ENCODE measurements at places on chromosomes 7 and 10.

DNA sequence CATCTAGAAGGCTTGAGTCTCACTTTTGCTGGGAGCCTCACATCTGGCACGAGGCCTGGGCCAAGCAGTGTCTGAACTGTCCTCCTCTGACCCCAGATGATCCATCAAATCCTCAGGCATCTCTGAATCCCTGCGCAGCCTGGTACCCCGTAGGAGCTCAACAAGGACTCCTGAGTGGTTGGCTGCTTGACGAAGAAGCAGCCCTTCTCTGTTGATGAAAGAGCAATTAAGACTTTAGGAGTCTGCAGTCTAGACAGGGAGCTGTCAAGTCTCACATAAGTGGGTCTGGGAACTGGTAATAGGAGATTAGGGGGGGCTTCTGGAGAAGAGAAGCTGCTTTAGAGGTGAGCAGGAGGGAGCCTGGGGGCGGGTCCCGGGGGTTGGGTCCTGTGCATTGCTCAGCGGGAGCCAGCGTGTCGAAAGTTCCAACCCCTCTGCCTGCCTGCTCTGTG lies 326.0 kb downstream of the RPS24 start:
- no peak for DNase-seq

DNA sequence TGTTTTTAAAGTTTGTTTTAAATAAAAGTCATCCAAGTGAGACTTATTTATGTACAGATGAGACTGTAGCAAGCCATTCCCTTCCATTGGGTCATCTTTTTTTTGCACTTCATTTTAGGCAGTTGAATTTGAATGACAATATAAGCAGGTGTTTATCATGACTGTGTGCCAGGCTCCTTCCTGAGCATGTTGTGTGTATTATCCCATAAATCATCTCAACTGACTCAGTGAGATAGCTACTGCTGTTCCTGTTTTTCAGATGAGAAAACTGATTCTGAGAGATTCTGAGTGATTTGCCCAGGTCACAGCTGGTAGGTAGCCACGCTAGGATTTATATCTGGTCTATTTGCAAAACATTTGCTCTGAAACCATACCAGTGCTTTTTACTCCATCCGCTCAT lies 11.7 kb downstream of the TMEM254 start:
- no peak for DNase-seq

GRCh38 chr7:35969066-35969465 lies 168.2 kb downstream of the SEPTIN7 start:
- no peak for DNase-seq

DNA sequence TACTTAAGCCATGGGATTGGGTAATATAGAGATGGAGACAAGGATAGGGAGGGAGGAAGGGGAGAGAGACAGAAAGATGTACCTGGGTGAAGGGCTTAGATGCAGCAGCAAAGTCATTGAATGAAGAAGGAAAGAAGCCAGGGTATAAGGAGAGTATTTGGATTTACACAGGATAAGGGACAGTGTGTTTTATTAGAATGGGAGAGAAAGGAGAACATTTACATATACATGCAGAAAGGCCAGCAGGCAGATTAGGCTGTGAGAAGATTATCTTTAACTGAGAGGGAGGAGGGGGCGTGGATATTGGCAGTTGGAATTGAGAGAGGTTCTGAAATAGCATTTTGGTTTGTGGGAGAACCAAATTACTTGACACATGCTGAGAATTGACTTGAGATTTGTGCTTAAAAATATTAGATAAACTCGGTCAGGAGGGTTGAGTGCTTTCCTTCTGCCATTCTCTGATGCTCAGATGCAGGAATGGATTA lies 161.5 kb upstream of the ZNF804B start:
- DNase-seq, result no peak

- DNase-seq, result no peak
Observed at GRCh38 chr7:51344406-51345138, 28.0 kb upstream of the COBL start.

DNA sequence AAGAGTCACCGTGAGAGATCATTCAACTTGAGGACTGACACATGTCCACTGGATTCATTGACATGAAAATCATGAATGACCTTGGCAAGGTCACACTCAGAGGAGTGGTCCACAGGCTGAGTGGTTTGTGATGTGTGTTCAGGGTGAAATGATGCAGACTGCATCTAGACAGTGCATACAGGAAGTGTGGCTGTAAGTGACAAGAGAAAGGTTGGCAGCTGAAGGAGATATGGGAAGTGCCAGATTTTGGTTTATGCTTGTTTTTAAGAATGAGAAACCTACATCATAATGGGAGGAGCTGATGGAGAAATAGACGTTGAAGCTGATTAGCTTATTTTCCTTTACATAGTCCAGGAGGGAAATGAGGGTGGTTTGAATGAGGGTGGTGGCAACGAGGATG lies 64.8 kb upstream of the VIPR2 start:
- no peak for DNase-seq

DNA sequence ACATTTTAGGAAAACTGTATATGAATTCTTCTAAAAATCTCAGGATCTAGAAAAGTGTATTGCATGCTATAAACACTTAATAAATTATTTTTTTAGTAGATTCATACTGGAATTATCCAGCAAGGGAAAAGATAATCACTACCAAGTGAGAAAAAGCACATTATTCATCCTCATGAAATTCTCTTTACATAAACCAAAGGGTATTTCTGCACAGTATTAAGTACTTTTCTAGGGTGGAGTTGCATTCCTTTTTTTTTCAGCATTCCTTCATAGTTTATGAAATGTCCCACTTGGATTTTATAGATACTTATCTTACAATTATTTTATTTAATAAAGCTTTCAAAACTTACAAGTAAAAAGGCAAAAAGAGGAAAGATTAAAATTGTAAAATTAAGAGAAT lies 403.3 kb downstream of the HGF start:
- DNase-seq, result no peak

GRCh38 chr10:31036209-31036608 lies 4.5 kb upstream of the ZNF438 start:
- no peak for DNase-seq

DNA sequence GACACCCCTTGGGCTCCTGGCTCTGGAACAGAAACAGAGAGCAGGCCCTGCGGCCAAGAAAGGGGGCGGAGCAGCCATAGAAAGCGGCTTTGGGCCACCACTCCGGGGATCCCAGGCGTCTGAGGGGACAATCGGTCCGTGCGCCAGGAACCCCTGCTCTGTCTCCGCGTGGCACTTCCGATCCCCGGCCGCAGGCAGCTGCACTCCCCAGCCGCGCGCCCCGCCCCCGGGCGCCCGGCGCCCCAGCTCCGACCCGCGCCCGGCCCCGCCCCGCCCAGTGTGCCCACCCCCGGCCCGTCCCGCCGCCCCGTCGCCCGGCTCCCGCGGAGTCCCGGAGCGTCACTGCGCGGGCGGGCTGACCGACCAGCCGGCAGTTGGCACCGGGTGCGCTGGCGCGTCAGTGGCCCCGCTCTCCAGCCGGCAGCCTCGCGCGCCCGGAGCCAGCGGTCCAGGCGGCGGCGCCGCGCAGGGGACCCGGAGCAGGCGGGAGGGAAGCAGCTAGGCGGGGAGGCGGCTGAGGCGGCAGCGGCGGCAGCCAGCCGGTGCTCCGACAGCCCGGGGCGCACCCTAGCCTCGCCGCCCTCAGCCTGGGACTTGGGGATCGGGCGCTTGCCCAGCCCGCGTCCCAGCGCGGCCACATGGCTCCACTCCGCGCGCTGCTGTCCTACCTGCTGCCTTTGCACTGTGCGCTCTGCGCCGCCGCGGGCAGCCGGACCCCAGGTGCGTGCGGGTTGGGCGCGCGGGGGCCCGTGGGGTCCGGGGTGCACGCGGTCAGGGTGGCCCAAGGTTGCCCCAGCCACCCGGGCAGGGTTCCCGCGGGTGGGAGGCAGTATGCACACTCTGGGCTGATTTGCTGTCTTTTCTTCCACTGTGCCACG lies at the start of gene ADAMTS14:
Gene ADAMTS14 (plus strand): TSS at position 342 of the 878 bp plus-strand sequence. CDS start 297 bp downstream, at position 639.
- no peak for DNase-seq

GRCh38 chr10:43692051-43692825 lies 43.6 kb upstream of the ZNF32 start:
- no peak for DNase-seq

DNA sequence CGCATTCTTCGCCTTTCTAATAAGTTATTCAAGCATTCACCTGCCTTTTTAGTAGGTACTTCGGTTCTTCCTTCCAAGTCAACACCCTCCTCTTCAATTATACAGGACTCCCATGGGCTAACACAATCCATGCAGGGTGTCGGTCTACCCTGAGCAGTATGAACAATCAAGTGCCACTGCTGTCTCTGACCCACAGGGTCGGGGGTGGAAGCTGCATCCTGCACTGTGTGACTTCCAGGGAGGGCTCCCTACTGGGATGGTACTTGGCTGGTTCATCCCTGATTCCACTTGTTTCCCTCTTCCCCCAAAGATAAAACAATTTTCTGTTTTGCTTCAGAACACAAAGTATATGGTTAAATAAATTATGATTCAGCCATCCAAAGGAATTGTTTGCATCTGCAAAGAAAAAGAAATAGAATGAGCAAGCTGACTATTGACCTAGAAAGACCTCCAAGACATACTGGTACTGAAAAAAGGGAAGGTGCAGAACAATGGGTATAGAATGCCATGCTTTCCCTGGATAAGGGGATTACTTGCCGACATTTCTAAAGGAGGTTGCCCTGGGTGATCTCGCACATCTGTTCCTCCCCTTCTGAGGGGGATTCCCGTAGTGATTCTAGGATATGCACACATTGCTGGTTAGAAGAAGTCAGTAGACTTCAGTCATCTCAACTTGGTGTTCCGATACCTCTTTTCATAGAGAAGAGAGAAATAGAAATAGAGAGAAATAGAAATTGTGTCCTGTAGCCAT lies 89.1 kb upstream of the AGR3 start:
- DNase-seq, result no peak

DNA sequence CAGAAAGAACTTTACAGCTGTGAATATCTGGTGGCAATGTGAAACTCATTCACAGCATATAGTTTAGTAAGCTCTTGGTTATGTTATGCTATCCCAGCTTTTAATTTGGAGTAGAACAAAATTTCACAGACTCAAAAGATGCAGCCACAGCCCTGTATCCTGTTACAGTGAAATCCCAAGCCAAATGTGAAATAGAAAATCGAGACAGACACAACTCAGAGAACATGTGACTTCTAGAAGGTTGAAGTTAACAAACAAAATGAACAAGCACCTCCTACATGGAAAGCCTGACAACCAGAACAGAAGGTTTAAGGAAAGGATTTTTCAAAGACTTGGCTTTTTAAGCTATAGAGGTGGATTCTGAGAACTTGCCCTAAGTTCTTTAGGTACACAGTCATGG lies 39.6 kb downstream of the JAZF1 start:
- no peak for DNase-seq

GRCh38 chr7:101542527-101543241 lies 86.4 kb downstream of the MYL10 start:
- DNase-seq, result peak; percentile 49

DNA sequence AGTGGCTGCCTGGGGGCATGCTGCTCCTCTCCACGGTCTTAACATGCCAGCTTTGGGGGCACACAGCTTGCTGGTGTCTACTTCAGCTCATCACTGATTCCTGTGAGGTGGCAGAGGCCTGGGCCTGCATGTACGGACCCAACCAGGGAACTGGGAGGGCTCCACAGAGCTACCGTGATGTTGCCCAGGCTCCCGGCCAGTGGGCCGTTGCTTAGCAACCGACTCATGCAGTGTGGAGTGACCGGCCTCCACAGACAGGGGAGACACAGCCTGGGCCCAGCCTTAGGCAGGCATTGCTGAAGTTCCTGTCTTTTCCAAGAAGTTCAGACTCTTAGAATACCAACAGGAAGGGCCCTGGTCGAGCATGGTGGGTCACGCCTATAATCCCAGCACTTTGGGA lies 25.8 kb upstream of the SH2B2 start:
- no peak for DNase-seq

DNA sequence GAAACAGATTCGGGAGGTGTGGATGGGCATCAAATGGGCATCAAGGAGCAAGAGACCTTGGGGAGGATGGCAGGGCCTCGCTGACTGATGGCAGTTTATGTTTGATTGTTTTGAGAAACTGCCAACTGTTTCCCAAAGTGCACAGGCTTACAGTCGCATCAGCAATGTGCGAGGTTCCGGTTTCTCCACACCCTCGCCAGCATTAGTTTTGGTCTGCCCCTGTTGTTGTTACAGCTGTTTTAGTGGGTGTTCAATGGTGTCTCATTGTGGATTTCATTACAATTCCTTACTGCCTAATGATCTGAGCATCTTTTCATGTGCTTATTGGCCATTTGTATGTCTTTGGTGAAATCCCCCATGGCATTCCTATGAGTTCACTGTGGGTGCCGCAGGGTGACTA lies 24.4 kb downstream of the AKR1E2 start:
- DNase-seq, result no peak

GRCh38 chr7:108613147-108613948 lies 43.7 kb downstream of the DNAJB9 start:
- DNase-seq, result no peak

All from stimulated activated CD8-positive, alpha-beta memory T cell treated with anti-CD3 and anti-CD28 coated beads, Interleukin-2, amount 100 ng/mL, for 1 hour (primary cell).